Effector CD8-positive, alpha-beta T cell (primary cell): ENCODE measurements at places on chromosomes 12 and 14.

DNA sequence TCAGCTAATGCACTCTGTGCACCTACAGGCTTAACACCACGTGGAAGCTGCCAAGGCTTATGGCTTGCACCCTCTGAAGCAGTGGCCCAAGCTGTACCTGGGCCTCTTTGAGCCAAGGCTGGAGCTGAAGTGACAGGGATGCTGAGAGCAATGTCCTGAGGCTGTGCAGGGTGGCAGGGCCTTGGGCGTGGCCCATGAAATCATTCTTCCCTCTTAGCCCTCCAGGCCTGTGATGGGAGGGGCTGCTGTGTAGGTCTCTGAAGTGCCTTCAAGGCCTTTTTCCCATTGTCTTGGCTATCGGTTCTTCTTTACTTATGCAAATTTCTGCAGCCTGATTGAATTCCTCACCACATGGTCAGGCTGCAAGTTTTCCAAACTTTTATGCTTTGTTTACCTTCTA is 47.4 kb upstream of the TMTC1 start:
- DNase-seq = no peak

DNA sequence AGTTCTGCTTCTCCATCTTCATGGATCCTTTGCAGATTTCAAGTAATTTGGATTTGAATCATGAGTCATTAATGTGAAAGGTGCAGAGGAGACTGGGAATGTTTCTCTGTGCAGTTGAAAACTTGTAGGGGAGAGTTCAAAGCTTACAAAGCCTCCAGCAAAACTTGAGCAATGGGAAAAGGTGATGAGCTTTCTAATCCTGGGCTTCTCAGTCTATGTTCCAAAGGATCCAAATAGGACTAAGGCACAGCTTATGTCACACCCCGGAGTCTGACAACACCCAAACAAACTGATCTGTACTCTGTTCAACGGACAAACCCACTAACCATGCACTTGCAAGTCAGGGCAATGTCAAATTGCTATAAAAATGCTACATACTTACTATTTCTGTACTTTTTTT is 134.8 kb downstream of the DUSP6 start:
- DNase-seq = no peak

- no peak for DNase-seq
Observed at GRCh38 chr12:14834509-14834908, 8.8 kb downstream of the ART4 start.

GRCh38 chr14:71444030-71444822 is 488.0 kb upstream of the RGS6 start:
- DNase-seq = no peak

DNA sequence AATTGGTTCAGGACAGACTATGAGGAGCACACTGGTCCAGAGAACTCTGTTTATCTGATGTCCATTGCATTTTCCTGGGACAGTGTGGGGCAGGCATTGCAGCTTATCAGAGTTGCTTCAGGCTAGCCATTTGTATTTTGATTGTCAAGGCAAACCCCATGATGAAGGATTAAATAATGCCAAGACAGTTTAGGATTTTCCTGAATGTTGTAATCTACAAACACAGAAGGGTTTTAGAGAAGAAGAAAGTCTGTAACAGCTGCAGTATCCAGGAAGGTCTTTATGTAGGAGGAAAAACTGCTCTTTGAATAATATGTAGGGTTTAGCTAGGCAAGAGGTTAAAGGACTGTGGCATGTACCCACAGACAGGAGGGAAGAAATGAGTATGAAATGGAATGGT is 32.2 kb upstream of the UNC79 start:
- DNase-seq = no peak

DNA sequence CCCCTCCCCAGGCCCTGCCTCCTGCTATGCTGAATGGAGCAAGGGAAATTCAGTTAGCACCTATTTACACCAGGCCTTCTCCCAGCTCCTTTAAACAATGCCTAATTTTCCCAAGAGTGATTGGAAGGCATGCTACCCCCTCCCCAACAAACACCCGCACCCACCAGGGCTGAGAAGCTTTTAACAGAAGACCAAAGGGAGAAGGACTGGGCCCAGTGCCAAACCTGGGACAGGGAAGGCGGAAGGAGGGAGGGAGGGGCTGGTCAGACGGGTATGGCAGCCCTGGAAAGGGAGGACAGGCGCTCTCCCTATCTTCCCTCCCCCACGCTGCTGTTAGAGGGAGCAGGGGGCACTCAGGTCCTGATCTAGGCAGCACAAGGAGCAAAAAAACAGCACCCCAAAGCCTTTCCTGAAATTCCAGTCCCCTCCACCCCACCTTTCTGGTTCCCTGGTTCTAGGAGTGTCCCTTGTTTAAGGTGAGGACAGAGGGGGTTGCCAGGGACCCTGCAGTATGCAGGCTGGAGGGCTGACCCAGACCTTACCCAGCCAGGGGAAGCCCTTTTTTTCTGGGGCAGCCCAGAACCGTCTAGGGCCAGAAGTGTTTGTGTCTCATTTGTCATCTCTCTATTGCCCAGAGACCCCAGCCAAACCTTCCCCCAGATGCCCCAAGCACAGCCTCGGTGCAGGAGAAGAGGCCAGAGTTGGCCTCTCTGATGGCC is 2.4 kb upstream of the KRT8 start:
- DNase-seq = no peak
